Fibroblast of skin of right quadriceps (primary cell): ENCODE measurements at places on chromosomes 2 and 18.
A peak's percentile ranks its signal among the peaks of the same experiment; 100 is the strongest.

DNA sequence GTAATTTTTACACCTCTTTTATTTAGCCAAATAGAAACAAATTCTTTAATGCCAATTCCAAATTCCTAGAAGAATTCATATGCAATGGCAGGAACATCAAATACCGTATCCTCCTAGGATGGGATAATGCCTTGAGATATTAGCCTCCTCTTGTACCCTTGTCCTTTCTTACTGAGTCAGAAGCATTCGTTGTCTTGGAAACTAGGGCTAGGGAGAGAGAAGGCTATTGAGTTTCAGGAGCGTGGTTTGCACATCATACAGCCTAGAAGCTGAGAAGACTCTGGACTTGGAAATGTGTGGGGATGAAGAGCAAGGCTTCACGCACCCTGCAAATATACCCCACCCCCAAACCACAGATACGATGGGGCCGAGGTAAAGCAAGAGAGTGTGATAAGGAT, 300.7 kb downstream of the SP3 start:
- DNase-seq: no peak

DNA sequence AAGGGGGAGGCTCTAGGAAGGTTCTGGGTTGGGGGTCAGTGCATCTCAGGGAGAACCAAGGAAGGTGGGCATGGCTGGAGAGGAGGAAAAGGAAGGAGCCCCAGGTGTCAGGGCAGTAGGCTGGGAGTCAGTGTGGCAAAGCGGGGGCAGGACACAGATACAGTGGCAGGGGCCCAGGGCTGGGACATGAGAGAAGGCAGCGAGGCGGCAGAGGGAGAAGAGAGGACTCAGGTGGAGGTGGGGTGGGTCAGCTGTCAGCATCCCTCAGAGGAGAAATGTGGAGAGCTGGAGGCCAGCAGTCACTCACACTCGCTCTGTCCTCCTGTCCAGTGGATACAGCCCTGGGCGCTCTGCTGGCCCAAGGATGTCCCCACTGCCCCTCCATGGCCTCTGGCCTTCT, 5.6 kb upstream of the GMPPA start:
- DNase-seq: no peak

- DNase-seq: peak; percentile 16
These were observed 34.1 kb upstream of the KCNF1 start for GRCh38 chr2:10877651-10878111.

- DNase-seq: no peak
These were observed 25.7 kb downstream of the RPE start for GRCh38 chr2:210028178-210028577.

DNA sequence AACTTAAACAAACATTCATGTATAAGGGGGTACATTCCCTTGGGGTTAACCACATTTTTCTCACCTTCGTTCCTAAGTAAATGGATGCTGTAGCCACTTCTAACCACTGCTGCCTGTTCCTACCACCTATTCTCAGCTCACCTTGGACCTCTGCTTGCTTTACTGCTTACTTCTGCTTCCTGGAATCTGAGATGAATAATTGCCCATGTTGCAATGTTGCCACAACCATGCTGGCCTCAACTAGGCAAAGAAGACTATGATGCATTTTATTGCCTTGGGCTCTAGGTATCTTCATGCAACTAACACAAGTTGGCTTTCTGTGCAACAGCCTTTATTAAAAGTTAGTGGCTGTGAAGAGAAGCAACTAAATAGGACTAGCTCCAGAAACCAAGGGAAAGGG, 106.3 kb upstream of the TCF4 start:
- peak; percentile 11 for DNase-seq

GRCh38 chr18:78624646-78625279, 354.9 kb upstream of the SALL3 start:
- no peak for DNase-seq

DNA sequence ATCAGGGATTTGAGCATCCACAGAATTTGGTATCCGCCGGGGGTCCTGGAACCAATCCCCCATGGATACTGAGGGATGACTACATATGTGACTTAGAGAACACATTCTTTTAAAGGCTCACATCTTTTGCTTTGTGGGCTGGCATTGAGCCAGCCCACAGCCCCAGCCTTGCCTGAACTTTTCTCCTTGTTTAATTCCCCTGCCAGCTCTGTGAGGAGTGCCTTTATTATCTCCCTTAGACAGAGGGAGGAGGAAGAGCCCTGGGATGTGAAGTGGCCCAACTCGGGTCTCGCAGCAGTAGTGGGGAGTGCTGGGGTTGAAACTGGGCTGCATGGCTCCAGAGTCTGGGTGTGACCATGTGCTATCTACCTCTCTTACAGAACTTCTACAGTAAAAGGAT, 7.6 kb downstream of the TTC39C start:
- peak; percentile 76 for DNase-seq

GRCh38 chr2:100610381-100610831, 47.6 kb downstream of the PDCL3 start:
- peak; percentile 44 for DNase-seq

- no peak for DNase-seq
These were observed 47.8 kb downstream of the LRRTM1 start for GRCh38 chr2:80256782-80257167.

GRCh38 chr2:196200557-196200956, 29.2 kb upstream of the STK17B start:
- DNase-seq: no peak

- DNase-seq: no peak
These were observed 36.0 kb upstream of the SOS1 start for GRCh38 chr2:39156846-39157245.

- DNase-seq: no peak
These were observed 14.9 kb upstream of the SLC39A10 start for GRCh38 chr2:195642027-195642678.

DNA sequence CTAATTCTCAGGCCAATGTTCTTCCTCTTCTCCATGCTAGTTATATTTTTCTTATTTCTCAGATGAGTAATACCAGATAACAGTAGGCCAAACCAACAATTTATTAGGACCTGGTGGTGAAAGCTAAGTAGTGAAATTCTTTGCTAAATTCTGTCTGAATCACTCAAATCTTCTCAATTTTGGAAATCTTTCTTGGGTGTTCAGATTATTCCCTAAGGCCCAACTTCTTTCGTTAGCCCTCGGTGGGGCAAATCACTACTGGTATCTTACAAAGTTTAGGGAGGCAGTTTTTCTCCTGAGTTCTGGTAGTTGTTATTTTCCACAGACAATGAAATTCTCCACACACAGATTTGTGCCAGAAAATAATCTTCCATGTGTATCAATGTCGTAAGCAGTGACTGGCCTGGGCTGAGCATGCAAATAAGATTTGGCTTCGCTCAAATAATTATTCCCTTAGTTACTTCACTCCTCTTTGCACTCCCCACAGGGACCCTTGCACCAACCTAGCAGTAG, 443.5 kb upstream of the SLC14A2 start:
- peak; percentile 57 for DNase-seq

- DNase-seq: peak; percentile 14
These were observed 37.2 kb upstream of the DNMT3A start for GRCh38 chr2:25378731-25379490.

- no peak for DNase-seq
These were observed 9.9 kb downstream of the TMEM37 start for GRCh38 chr2:119441376-119442225.

- no peak for DNase-seq
These were observed 32.3 kb downstream of the EML6 start for GRCh38 chr2:54755641-54756326.

GRCh38 chr2:133475610-133476009, 92.7 kb downstream of the NCKAP5 start:
- no peak for DNase-seq

DNA sequence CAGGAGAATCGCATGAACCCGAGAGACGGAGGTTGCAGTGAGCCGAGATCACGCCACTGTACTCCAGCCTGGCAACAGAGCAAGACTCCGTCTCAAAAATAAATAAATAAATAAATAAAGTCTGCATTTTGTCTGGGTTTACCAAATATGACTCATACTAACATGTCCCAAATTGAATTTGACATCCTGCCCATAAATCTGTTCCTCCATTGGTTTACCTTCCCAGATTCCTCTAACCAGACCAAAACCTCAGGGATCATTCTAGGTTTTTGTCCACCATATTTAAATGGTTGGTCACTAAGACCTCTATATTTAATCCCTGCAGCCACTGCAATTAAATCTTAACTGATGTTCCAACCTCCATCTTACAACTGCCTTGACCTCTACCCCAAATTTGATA, 150.9 kb downstream of the ATAD2B start:
- no peak for DNase-seq

GRCh38 chr2:58543442-58543841, 302.3 kb upstream of the FANCL start:
- DNase-seq: no peak

- peak; percentile 91 for DNase-seq
These were observed 116.2 kb downstream of the SMAD7 start for GRCh38 chr18:48834413-48835031.

DNA sequence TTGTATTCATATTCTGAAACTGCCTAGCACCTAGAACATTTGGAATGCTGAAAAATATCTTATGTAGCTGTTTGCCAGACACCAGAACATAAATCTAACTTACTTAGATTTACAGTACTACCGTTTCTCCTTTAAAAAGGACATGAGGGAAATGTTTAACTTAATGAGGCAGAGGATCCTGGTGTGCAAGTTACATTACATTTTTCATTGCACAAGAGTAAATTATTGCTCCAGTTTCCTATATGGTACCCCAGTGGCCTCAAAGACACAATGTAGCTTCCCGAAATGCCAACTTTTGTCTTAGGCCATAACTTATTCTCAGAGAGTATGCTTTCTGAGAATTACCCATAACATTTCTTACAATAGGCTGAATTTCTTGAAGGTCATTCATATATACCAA, 105.5 kb upstream of the DTNA start:
- peak; percentile 15 for DNase-seq

DNA sequence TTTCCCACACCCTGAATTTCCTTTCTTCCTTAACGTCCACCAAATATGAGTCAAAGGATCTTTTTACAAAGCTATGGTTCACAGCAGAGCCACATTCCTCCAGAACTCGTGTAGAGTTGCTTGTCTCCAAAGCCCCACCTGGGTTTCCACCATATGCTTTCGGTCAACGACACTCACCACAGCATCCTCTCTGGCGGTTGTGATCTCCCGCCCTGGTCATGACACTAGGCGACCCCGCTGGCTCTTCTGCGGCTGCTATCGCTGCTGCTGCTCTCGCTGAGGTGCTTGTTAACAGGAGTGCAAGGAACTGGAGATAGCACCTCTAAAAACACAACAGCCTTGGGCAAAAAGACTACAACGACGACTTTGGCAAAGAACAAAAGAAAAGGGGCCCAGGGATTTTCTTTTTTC, 340 bp downstream of the SLC40A1 start:
- no peak for DNase-seq

DNA sequence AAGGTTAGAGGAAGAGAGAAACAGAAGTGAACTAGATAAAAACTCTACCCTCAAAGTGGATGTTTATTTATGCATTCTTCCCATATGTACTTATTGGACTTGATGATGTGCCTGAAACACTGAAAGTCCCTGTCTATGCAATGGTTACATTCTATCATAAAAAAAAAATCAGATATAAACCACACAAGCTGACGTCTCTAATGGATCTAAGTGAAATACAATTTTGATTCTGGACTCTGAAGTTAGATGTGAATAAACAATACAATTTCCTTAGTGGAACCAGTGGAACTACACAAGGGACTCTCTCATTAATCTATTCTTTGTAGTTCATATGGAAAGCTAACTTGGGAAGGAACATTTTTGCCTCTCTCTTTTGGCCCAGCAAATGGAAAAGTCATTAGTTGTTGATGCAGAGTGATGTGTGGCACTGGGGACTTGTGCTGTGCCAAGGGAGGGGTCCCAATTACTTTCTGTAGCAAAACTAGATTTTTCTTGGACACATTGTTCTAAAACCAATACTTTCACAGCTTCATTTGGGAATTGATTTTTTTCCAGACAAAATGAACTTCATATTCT, 376.8 kb downstream of the TRIB2 start:
- DNase-seq: no peak

DNA sequence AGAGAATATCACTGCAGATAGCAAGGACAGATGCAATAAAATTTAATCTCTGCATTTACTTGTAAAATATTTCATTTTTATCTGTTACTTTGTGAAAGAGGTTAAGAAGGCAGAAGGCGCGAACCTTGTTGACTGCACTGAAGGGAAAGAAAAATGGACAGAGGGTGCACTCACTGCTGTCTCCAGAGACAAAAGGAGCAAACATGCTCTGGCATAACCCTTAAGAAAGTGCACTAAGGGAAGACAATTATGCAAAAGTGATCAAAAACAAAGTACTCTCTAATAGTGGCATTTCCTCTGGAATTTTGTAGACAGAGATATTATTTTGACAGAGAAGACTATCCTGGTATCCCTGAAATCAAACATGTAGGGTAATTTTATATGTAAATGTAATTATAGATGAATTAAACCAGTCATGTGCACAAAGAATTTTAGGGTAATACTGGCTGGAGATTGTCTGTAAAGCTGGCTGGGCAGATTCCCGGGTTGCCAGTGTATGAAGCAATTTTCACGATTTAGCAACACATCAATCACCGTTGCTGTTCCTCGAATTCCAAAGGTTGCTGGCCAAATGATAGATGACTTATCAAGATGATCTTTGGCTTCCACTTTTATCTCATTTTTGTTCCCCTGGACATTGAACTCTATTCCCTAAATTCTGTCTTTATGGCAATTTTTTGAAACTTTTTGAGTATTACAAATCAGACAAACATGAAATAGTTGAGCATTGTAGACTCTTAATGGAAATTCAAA, 1176.9 kb downstream of the SUCLG1 start:
- DNase-seq: no peak

- DNase-seq: peak; percentile 13
These were observed 49.2 kb upstream of the CCDC150 start for GRCh38 chr2:196590286-196590685.

DNA sequence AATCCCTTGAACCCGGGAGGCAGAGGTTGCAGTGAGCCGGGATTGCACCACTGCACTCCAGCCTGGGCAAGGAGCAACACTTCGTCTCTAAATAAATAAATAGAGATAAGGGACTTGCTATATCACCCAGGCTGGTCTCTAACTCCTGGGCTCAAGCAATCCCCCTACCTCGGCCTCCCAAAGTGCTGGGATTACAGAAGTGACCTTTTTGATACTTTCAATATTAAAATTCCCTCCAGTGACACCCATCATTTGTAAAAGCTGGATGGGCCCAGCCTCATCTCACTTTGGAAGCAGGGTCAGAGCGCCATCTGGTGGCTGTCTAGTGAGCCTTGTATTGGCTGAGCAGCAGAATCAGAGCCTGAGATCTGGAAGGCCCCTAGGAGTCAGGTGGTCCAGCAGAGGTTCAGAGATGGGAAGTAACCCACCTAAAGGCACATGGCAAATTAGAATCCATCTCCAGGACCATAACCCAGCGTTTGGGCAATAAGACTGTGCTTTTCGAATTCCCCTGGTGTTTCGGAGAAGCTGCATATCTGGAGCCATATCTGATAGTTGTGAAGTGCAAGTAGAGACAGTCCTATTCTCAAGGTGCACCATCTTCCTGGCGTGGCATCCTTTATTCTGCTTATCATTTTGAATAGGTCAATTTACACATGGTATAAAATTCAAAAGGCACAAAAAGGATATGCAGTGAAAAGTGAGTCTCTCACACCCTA, 18.3 kb upstream of the SLC35F6 start:
- peak; percentile 68 for DNase-seq

GRCh38 chr2:41116106-41116797, 664.4 kb upstream of the SLC8A1 start:
- no peak for DNase-seq
